ENCODE measurements at places on chromosomes 7 and 10. TPM values are rescaled to one million over a fixed set of nuclear protein-coding genes. Genes with fewer than 3 reads are reported as not detected.
A peak's percentile ranks its signal among the peaks of the same experiment; 100 is the strongest.

DNA sequence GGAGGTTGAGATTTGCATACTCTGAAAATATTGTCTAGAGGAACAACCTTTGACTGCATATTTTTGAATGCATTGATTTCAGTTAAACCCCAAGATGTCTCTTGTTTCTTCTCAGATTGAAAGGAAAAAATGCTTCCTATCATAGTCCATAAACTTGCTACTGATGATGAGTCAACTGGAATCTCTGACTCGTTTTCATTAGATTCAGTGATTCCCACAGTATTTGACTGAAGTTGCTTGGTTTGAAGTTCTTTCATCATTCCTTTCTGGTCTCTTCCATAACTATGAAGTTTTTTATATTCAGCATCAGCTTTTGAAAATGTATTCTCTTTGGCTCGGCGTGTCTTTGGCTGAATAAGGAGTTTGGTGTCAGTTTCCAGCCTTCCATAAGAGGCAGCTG lies 10.7 kb downstream of the PEX1 start:
- DNase-seq = no peak

DNA sequence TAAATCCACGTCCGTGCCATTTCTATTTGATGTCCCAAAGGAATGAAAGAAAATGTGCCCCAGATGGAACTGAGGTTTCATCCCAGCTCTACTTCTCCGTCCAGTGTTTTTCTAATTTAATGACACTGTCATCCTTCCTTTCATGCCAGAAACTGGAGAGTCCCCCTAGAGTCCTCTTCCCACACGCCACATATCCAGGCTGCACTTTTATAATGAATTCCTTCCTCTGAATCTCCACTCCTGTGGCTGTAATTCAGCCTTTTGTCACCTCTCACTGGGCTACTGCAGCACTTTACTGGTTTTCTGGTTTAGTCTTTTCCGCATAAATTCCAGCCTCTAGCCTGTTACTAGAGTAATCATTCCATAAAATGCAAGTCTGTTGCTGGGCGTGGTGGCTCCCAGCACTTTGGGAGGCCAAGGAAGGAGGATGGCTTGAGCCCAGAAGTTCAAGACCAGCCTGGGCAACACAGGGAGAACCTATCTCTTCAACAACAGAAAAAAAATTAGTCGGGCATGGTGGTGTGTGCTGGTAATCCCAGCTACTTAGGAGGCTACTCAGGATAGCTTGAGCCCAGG lies 142.6 kb upstream of the RHEB start:
- no peak for DNase-seq

- peak; percentile 85 for DNase-seq
Measured at GRCh38 chr7:6446838-6447580, 745 bp downstream of the DAGLB start.

DNA sequence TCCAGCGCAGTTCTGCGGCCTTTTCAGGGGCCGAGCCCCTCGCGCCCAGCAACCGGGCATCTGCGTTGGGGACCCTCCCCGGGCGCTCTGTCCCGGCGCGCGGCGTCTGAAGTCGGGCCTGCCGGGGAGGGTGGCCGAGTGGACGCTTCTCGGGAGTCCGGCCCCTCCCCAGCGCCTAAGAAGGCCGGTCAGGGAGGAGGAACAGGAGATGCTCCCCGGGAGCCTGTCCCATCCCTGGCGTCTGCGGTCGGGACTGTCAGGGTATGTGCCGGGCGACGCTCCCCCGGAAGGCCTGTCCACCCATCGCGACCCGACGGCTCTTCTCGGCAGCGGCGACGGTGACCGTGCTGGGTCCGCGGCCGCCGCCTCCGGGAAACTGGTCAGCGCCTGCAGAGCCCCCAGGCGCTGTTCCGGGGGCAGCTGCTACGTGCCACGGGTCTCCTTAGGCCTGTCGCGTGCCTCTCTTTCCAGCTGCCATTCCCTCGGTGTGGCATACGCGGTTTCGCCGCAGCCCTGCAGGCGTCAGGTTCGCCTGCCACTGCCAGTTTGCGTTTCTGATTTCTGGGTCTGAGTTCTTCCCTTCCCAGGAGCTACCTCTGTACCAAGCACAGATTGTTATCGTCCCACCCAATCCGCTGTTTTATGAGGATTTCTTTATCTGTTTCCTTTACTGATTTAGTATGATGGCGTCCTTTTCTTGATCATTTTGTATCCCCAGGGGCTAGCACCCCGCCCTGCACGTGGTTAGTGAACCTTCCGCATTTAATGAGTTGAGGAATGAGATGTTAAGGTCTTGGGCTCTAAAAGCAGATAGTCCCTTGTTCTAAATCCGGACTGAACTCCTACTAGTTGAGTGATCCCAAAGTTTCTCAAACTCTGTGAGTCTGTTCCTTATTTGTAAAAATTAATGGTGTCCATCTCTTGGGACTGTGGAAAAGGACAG lies 782 bp downstream of the IFIT5 start:
- DNase-seq = peak; percentile 27

ZNF479 gene
- polyA plus RNA-seq = not detected

TMEM236 gene
- 34.3 TPM for polyA plus RNA-seq

- DNase-seq = no peak
Measured at GRCh38 chr10:129725011-129725410, 239.1 kb downstream of the EBF3 start.

DNA sequence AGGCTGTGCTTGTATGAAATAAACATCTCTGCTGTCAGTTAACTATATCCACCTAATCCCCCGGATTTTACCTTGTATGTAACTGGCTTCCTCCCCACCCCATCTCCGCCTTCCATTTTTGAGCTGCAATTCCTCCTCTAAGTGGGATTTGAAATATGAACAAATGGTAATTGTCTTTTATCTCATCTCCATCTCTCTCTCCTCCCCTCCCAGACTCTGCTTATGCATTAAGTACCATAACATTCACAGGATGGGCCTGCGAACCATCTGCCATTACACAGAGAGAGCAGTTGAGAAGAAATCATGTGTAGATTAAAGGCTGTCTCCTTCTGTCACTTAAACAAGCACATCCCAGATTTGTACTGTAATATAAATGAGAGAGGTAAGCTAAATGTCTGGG lies 1169.9 kb downstream of the TYW1 start:
- no peak for DNase-seq

DNA sequence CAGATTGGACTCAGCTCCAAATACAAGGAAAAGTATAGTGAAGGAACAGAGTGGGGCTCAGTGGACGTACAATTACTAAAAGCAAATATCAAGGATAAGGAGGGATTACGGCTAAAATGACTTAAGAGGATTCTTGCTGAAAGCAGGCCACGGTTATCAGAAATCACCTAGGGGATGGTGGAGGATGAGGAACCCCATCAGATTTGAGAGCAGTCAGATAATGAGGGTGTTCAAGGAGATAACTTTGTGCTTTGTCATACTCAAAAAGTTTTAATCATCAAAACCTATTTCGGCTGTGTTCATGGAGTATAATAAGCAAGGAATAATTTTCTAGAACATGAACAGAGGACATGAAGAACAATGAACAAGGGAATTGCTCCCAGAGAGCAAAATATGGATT lies 275.8 kb downstream of the SEMA3D start:
- no peak for DNase-seq

SLC16A12 gene
- polyA plus RNA-seq = 1.1 TPM

- no peak for DNase-seq
Measured at GRCh38 chr7:138753610-138754009, 44.2 kb upstream of the TMEM213 start.

DNA sequence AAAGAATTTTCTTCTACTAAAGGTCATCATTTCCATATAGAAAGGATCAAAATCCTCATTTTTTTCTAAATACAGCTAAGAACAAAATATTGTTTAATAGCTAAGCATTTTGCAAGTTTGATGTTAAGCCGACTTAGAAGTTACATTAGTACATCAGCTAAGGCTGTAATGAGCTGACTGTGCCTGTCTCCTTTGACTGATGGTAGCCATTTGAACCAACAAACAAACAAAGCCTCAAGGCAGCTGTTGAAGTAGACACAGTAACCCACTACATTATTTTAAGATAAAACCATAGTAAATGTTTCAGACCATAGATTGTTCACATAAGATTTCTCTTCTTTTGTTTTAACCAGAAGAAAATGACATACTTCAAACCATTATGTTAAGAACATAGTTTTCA lies 210.9 kb upstream of the VSTM2A start:
- no peak for DNase-seq

PIP gene
- not detected for polyA plus RNA-seq

- no peak for DNase-seq
Measured at GRCh38 chr10:43390759-43391158, 18.2 kb downstream of the HNRNPF start.

All from large intestine (tissue), 12 donors.